ENCODE measurements at places on chromosomes 2 and 18. TPM values are rescaled to one million over a fixed set of nuclear protein-coding genes. Genes with fewer than 3 reads are reported as not detected.

The SLC4A3 gene
- 3.0 TPM for total RNA-seq

The NOL4 gene
- 2.1 TPM for total RNA-seq

The CLEC4F gene
- total RNA-seq: 2.6 TPM

The GAL3ST2 gene
- total RNA-seq: not detected

The ITSN2 gene
- total RNA-seq: 11.0 TPM

The LCT gene
- total RNA-seq: not detected

The PSTPIP2 gene
- total RNA-seq: 4.7 TPM

The SLC19A3 gene
- total RNA-seq: 0.55 TPM

The LYPD1 gene
- 0.55 TPM for total RNA-seq

The LRATD1 gene
- 10.2 TPM for total RNA-seq

The ERFE gene
- total RNA-seq: not detected

The PLB1 gene
- total RNA-seq: 3.8 TPM

The MYOM1 gene
- 15.8 TPM for total RNA-seq

The RGPD3 gene
- under 0.01 TPM for total RNA-seq

The NT5C1B gene
- total RNA-seq: not detected

The AQP12B gene
- not detected for total RNA-seq

The KCNE4 gene
- 12.4 TPM for total RNA-seq

The ADD2 gene
- total RNA-seq: 0.59 TPM

The FAM228A gene
- total RNA-seq: 3.1 TPM

The RAD51AP2 gene
- total RNA-seq: 0.69 TPM

The CD28 gene
- 7.4 TPM for total RNA-seq

The CCDC74B gene
- 34.7 TPM for total RNA-seq

The RUFY4 gene
- total RNA-seq: not detected

The RAX gene
- total RNA-seq: not detected

The APOB gene
- total RNA-seq: 0.55 TPM

The SPC25 gene
- 9.5 TPM for total RNA-seq

The VIL1 gene
- 0.51 TPM for total RNA-seq

The CYP27C1 gene
- not detected for total RNA-seq

The ITGB6 gene
- total RNA-seq: not detected

The CAPN14 gene
- total RNA-seq: 0.29 TPM

The ALK gene
- total RNA-seq: not detected

The PJVK gene
- 7.5 TPM for total RNA-seq

The SCYGR4 gene
- not detected for total RNA-seq

The SAP130 gene
- total RNA-seq: 4.7 TPM

The PRSS56 gene
- total RNA-seq: not detected

The FRZB gene
- 0.29 TPM for total RNA-seq

The ABHD1 gene
- 1.2 TPM for total RNA-seq

The CDKL4 gene
- 0.59 TPM for total RNA-seq

The SCTR gene
- total RNA-seq: not detected

The PLCD4 gene
- total RNA-seq: not detected

The PID1 gene
- total RNA-seq: 48.5 TPM

The PPP4R1 gene
- 103 TPM for total RNA-seq

The MAB21L4 gene
- not detected for total RNA-seq

The GALNT14 gene
- 0.58 TPM for total RNA-seq

The STON1 gene
- 55.6 TPM for total RNA-seq

The LHCGR gene
- not detected for total RNA-seq

The RND3 gene
- 20.8 TPM for total RNA-seq
